ENCODE measurements at places on chromosomes 13 and 19.

- DNase-seq = no peak
These were observed 196.2 kb upstream of the ZNF536 start for GRCh38 chr19:30175987-30176386.

GRCh38 chr19:35992907-35993765 is 1.9 kb upstream of the SDHAF1 start:
- DNase-seq = no peak

DNA sequence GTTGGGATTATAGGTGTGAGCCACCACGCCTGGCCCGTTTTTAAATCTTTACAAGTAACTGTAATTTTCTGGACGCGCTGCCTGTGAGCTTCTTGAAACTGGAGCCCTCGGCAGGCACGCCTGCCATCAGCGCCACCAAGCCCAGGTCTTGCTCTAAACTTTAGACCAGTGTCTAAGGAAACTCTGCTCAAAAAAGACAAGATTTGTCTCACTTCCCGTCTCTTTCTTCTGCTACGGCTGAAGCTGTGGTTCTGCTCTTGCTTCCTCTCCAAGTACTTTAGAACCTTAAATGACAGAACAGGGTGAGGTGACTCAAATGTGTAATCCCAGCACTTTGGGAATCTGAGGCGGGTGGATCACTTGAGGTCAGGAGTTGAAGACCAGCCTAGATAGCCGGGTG is 24.9 kb downstream of the RCN3 start:
- DNase-seq = no peak

- DNase-seq = no peak
These were observed 15.7 kb upstream of the SUPT20H start for GRCh38 chr13:37075164-37075563.

DNA sequence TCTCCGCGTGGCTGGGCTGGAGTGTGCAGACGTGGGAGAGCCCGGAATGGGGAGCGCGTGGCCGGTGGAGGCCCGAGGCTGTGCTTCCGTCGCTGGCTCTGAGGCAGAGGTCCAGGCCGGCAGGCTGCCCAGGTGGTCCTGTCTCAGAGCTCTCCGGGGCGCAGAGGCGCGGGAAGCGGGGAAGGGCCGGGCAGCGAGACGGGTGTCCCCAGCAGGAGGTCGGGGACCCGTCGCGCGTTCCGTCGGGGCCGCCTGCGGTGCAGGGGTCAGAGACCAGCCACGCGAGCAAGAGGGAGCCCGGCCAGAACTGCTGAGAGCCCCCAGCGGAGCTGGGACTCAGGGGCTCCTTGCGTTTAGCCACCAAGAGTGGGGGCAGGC is 1.3 kb upstream of the C1QTNF9 start:
- no peak for DNase-seq

GRCh38 chr19:55232286-55232602 is 3.7 kb upstream of the TMEM86B start:
- DNase-seq = no peak

DNA sequence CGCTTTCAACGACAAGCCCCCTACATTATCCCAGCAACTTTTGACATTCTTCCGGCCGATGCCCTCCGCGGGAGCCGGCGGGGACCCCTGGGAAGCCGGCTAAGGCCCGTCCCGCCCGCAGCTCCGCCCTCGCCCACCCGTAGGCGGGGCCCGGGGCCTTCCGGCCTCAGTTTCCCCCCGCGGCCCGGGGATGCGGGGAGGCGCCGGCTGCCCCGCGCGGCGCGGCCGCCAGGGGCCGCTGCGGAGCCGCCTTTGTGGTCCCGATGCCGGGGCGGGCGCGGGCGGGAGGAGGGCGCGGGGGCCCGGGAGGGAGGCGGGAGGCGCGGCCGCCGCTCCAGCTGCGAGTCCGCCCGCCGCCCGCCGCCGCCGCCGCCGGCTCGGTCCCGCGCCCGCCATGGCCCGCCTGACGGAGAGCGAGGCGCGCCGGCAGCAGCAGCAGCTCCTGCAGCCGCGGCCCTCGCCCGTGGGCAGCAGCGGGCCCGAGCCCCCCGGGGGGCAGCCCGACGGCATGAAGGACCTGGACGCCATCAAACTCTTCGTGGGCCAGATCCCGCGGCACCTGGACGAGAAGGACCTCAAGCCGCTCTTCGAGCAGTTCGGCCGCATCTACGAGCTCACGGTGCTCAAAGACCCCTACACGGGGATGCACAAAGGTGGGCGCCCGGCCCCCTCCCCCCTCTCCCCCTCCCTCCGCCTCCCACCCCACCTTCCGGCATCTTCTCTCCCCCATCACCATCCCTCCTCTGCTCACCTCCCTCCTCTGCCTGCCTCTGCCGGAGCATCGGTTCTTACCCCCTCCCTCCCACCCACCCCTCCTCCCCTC is at the start of gene CELF5:
CELF5 (plus strand) TSS at position 316 of the 823 bp plus-strand sequence; CDS start at position 395, 79 bp downstream.
- DNase-seq = peak; percentile 24

DNA sequence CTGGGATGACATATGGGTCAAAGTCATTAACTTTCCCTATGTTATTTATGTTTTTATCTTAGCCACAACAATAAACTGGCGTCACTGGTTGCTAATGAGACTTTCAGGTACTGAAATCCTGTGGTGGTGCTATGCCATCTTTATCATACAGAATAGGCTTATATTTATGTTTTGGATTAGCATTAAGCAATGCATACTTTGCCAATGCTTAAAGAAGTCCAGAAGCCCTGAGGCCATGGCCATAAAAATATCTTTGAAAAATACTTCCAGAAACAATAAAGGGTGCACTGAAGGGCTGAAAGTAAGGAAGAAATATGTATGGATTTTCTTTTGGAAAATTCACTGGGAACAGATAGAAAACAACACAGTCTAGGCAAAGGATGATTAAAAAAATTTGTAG is 304.6 kb upstream of the SLC10A2 start:
- no peak for DNase-seq

DNA sequence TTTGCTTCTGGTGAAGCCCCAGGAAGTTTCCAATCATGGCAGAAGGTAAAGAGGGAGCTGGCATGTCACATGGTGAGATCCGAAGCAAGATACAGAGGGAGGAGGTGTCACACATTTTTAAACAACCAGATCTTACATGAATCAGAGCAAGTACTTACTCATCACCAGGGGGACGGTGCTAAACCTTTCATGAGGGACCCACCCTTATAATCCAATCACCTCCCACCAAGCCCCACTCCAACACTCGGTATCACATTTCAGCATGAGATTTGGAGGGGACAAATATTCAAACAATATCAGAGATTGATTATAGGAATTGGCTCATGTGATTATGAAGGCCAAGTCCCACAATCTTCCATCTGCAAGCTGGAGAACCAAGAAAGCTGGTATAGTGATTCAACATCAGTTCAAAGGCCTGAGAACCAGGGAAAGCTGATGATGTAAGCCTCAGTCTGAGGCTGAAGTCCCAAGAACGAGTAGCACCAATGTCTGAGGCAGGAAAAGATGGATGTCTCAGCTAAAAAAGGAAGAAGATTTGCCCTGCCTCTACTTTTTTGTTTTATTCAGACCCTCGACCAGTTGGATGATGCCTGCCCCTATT is 58.6 kb upstream of the WDFY2 start:
- DNase-seq = no peak

DNA sequence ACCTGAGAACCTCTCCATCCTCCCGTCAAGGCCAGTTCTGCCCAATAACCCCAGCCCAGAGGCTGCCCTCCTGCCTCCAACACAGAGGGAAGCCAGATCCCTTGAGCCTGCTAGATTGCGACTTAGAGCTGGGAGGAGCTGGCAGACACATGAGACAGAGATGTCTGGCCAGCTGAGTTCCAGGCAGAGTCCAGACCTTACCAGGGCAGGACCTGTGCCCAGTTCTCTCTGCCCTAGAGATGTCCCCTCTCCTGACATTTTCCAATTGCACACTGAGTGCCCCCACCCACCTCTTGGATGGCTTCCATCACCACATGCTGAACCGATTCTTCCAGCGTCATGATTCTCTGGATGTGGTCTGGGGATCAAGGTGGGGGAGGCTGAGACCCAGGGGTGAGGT is 3.0 kb downstream of the HOOK2 start:
- no peak for DNase-seq

DNA sequence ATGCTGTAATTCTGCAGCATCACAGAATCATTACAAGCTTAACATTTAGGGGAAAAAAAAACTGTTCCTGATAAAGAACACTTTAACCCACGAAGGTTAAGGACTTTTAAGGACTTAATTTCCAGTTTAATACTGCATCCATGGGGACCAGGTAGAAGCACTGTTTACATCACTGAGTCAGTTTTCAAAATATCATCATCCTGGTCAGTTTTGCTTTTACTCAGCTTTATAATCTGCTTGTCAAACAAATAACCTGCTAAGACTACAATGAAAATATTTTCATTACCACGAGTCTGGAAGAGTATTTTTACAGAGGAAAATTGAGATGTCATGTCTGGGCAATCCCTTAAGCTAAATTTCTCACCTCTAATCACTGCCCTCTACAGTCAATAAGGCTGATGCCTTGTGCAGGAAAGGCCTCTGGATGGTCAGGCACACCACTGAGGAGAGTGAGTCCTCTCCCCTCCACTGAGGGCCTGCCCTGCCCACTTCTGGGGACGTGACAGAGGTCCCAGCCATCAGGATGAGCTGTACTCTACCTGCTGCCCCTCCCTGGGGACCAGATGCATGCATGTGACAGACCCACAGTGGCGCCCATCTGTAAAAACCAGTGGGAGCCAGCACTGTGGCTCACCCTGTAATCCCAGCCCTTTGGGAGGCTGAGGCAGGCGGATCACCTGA is 31.0 kb downstream of the FOXO1 start:
- no peak for DNase-seq

DNA sequence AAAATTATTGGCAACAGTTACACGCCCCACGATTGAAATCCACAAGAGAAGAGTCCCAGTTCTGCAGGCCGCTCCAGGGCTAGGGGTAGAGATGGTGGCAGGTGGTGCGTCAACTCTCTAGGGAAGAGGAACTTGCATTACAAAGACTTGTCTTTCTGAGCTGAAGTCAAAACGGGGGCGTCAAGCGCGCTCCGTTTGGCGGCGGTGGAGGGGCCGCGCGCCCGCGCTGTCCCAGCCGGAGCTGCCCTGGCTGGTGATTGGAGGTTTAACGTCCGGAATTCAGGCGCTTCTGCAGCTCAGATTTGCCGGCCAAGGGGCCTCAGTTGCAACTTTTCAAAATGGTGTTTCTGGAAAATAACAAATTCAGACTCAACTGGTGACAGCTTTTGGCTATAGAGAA is 38.9 kb downstream of the SOX1 start:
- no peak for DNase-seq

DNA sequence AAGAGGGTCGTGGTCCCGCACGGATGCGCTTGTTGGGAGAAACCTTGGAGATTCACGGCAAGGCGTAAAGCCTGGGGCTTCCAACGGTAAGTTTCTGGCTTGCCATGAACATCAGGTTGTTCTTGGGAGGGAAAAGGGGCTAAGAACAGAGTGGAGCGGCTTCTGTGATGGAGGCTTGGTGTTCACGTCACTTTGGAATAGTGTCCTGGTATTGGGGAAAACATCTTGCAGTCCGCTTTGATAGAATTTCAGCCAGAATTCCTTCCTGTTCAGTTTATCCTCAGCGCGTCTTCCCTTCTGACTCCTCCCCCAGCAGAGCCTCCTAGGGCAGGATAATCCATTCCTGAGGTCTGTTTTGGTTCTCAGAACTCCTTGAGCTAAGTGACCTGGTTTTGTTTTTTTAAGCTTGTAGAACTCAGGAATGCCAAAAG is 2.0 kb downstream of the KCTD15 start:
- DNase-seq = no peak

- DNase-seq = no peak
These were observed 14.3 kb downstream of the IGSF23 start for GRCh38 chr19:44627631-44628030.

GRCh38 chr13:33752597-33752996 is 65.4 kb upstream of the RFC3 start:
- no peak for DNase-seq

- DNase-seq = no peak
These were observed 1.6 kb upstream of the KLK10 start for GRCh38 chr19:51020988-51021651.

DNA sequence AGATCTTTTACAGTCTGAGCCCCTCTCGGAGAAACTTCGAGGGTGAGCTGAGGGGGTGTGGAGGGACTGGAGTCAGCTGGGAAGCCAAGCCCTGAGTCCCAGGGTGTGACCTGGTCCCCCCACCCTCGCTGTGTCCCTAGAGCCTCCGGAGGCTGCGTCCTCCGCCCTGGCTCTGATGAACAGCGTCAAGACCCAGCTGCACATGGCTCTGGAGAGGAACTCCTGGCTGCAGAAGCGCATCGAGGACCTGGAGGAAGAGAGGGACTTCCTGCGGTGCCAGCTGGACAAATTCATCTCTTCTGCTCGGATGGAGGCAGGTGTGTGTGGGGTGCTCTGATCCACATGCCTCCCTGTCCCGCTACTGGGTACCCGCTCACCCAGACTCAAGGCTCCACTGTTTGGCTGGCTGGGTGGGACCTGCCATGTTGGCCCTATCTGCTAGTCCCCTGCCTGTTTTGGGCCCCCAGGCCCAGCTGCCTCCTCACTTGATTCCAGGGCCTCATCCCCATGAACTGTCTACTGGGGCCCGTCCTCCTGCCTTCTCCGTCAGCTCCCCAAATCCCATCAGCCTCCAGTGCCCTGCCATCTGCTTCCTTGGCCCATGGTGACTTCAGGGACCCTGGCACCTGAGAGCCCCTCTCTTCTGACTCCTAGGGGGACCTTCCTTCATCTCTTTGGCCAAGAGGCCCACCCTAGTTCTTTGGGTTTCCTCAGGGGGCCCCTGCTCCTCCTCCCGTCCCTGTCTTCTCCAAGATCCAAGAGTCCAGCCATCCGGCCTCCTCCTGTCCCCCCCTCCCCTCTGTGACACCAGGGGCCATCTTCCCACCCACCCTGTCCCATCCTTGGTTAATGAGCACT is 1.5 kb downstream of the CCDC106 start:
- DNase-seq = no peak

GRCh38 chr19:48258350-48258749 is 2.6 kb upstream of the CARD8 start:
- DNase-seq = no peak

DNA sequence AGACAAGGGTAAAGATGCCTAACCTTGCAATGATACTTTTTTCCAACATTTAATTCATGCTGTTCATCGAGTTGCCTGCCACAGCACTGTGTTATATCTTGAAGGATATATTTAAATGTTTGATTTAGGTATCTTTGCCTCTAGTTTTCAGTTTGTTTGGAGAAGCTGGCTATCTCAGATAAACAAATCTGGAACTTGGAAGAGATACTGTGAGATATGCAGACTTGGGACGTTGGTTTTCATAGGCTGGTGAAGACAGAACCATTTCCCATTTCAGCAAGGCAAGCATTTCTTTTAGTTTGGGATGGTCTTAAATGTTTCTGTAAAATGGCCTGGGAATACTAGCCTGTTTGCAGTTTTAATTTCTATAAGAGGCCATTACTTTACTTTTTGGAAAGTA is 3.3 kb downstream of the RNASEH2B start:
- DNase-seq = no peak

DNA sequence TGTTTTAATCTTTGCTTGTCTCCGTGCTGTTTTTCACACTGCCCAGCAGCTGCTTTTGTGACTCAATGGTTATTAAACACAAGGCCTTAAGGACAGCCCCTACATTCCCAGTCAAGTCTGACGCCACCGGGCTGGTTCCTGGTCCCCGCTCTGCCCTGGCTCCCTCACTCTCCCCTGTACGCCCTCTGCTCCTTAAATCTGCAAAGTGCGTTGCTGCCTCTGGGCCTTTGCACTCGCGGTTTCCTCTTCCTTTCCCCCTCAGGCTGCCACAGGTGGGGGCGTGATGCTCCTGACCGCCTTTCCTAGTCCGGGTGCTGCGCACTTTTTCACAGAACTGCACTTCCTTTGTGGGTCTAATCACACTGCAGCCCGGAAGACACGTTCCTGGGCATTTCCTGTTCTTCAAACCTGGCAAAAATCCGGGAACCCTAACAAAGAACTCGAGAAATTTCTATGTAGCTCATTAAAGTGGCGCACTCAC is 25.6 kb downstream of the NOSIP start:
- no peak for DNase-seq

- no peak for DNase-seq
These were observed 233.3 kb upstream of the NBEA start for GRCh38 chr13:34708566-34709313.
